ENCODE measurements at places on chromosomes 16 and 17. TPM values are rescaled to one million over a fixed set of nuclear protein-coding genes. Genes with fewer than 3 reads are reported as not detected.

DNA sequence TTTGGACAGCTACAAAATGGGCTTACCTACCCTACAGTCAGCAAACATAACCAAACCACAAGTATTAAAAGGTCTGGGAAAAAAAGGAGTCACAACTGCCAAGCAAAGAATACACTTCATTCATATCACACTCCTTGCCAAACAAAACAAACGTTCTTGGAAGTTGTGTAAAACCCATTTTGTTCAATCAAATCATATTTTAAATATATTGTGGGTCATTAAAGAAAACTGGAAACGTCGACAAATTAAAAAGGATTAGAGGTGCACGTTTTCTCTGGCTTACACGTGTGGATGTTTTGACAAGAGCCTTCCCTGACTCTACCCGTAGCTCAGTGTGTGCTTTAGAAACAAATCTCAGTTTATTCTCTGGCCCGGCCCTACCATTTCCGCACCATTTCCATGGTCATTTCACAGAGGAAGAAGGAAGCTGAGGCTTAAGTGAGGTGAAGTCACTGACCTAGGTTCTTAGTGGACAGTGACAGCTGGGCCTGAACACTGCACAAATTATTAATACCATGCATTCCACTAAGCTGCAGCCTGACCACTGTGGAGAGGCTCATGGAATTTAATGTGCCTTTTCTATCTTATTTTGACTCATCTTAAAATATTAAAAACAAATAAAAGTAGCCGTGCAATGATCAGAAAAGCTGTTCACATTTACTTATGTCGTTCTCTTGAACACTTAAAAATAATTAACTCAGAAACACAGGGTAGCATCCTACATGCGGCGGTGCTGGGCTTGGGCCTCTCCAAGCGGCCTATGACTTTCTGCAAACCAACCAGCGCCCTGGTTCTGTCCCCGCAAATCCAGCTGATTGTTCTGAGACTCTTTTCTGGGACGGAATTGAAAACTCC, 968 bp downstream of the CEP112 start:
- DNase-seq, result no peak

- DNase-seq, result no peak
Measured at GRCh38 chr16:57653936-57654335, 14.2 kb upstream of the ADGRG3 start.

DNA sequence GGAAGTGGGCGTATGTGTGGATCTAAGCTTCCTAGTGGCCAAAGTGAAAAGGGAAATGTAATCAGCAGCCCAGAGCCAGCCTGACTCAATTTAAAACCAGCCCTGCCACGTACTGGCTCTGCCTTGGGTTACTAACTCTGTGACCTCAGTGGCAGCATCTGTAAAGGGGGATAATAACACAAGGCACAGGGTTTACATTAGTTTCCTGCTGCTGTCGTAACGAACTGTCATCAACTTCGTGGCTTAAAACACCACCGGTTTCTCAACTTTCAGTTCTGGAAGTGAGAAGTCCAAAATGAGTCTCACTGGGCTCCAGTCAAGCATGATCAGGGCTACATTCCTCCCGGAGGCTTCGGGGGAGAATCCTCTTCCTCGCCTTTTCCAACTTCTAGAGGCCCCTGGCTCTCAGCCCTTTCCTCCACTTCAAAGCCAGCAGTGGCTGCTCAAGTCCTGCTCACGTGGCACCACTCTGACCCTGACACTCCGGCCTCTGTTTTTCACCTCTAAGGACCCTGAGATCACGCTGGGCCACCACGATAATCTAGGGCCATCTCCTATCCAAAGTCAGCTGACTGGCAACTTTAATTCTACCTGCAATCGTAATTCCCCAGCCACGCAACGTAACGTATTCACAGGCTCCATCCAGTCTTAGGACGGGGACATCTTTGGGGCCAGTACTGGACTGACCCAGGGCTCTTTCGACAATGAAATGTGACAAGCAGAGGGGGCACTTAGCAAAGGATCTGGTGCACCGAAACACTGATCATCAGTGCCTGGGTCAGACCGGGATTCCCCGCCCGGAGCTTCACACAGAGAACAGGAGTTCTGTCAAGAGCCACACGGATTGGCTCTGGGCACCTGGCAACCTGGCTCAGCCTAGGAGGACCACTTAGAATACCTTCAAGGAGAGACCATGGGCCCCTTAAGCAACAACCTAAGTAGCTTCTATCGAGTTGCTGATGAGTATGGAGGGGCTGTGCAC, 14.5 kb downstream of the TMC6 start:
- DNase-seq, result no peak

- DNase-seq, result no peak
Measured at GRCh38 chr17:7755095-7755890, 37.7 kb downstream of the DNAH2 start.

The SHPK gene
- 10.9 TPM for total RNA-seq

The PAM16 gene
- total RNA-seq, result 16.5 TPM

The CHD3 gene
- total RNA-seq, result 111 TPM

The OTOA gene
- total RNA-seq, result 0.10 TPM

DNA sequence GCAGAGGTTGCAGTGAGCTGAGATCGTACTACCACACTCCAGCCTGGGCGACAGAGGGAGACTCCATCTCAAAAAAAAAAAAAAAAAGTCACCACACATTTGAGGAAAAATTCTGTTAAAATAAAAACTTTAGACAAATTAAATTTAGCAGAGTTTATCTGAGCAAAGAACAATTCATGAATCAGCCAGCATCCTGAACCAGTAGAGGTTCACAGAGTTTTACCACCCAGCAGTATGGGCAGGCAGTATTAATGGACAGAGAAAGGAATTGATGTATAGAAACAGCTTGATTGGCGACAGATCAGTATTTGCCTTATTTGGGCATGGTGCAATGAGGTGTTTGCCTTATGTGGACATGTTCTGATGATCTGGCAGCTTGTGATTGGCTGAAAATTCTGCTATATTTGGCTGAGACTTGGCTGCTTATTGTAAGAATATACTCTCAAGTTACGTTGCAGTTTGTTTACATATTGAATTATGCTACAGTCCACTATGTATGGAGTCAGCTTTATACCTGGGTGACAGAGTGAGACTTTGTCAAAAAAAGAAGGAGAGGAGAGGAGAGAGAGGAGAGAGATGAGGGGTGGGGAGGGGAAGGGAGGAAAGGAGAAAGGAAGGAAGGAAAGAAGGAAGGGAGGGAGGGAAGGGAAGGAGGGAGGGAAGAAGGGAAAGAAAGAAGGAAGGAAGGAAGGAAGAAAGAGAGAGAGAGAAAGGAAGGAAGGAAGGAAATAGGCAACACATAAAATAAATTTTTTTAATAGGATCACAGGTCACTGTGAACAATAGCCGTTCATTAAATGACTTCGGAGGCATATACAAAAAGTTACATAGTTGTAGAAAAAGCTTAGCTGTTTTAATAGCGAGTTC, 14.6 kb downstream of the ABCC3 start:
- no peak for DNase-seq

The PYY gene
- total RNA-seq, result not detected

GRCh38 chr16:11328172-11329070, 16.8 kb upstream of the RMI2 start:
- peak; percentile 80 for DNase-seq

The PIPOX gene
- total RNA-seq, result 0.20 TPM

The NPIPA3 gene
- not detected for total RNA-seq

GRCh38 chr17:29060475-29060874, 17.5 kb downstream of the PIPOX start:
- no peak for DNase-seq

DNA sequence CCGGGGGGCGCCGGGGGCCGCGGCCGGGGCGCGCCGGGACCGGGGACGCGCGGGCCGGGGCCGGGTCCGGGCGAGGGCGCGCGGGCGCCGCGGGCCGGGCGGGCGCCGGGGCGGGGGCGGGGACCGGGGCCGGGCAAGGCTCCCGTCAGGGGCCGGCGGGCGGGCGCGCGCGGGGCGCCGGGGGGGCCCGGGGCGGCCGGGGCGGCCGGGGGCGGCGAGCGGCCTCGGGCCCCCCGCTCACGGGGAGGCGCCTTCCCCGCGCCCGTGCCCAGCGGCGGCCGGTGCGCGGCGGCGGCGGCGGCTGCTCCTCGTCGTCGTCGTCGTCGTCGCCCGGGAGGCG, 563 bp downstream of the ZCCHC14 start:
- DNase-seq, result no peak

GRCh38 chr17:66548158-66548557, 245.7 kb downstream of the PRKCA start:
- DNase-seq, result no peak

GRCh38 chr17:17127156-17127555, 79.0 kb downstream of the PLD6 start:
- DNase-seq, result no peak

The CCDC78 gene
- 0.20 TPM for total RNA-seq

GRCh38 chr16:84583995-84584394, 33.9 kb downstream of the COTL1 start:
- no peak for DNase-seq

The ZFPM1 gene
- total RNA-seq, result 0.69 TPM

- no peak for DNase-seq
Measured at GRCh38 chr17:61395983-61396585, 3.6 kb upstream of the TBX2 start.

- DNase-seq, result no peak
Measured at GRCh38 chr17:27318633-27319032, 24.7 kb downstream of the WSB1 start.
